Neural crest cell (in vitro differentiated cells): ENCODE measurements at places on chromosomes 6 and 20.

DNA sequence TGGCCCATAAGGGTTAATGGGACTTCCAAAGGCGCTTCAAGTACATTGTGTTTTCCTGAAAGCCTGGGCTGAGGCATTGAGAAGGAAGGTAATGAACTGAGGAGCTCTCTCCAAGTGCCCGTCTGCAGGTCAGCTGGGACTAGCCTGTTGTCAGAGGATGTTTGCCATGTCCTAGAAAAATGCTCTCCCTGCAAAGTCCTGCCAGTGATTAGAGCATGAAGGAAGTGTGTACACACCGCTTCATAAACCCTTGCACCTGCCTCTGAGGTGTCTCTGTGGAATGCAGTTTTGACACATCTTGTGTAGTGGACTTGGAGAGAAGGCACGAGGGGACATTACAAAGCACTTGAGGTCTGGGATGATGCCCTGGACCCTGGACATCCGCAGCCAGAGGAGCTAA, 506.7 kb downstream of the KIF16B start:
- peaks cover 5% of the 10 kb centered on the region for H3K36me3 ChIP-seq
- peaks cover 35% of the 10 kb centered on the region for H3K4me1 ChIP-seq
- no peak for DNase-seq
- no peak overlapping the region for H3K4me3 ChIP-seq
- H3K27me3 ChIP-seq, result no peaks in the 10 kb centered on the region
- H3K27ac ChIP-seq, result no peak overlapping the region

GRCh38 chr6:156879186-156879585, 102.0 kb downstream of the ARID1B start:
- no peak overlapping the region for H3K4me3 ChIP-seq
- H3K4me1 ChIP-seq, result peaks cover 16% of the 10 kb centered on the region
- no peak for DNase-seq
- no peaks in the 10 kb centered on the region for H3K27me3 ChIP-seq
- H3K27ac ChIP-seq, result no peak overlapping the region

- no peak for DNase-seq
- H3K27ac ChIP-seq, result no peak overlapping the region
- no peak overlapping the region for H3K4me3 ChIP-seq
- no peaks in the 10 kb centered on the region for H3K27me3 ChIP-seq
- H3K4me1 ChIP-seq, result peaks cover 11% of the 10 kb centered on the region
- H3K36me3 ChIP-seq, result peaks cover 2% of the 10 kb centered on the region
Observed at GRCh38 chr6:163804991-163805390, 390.5 kb downstream of the QKI start.

- H3K27ac ChIP-seq, result no peak overlapping the region
Observed at GRCh38 chr6:128389820-128390534, 130.4 kb downstream of the PTPRK start.

- H3K27me3 ChIP-seq, result no peaks in the 10 kb centered on the region
- DNase-seq, result no peak
- H3K27ac ChIP-seq, result no peak overlapping the region
- H3K4me1 ChIP-seq, result no peaks in the 10 kb centered on the region
- no peak overlapping the region for H3K4me3 ChIP-seq
Observed at GRCh38 chr6:132746048-132746447, 11.7 kb downstream of the VNN2 start.

DNA sequence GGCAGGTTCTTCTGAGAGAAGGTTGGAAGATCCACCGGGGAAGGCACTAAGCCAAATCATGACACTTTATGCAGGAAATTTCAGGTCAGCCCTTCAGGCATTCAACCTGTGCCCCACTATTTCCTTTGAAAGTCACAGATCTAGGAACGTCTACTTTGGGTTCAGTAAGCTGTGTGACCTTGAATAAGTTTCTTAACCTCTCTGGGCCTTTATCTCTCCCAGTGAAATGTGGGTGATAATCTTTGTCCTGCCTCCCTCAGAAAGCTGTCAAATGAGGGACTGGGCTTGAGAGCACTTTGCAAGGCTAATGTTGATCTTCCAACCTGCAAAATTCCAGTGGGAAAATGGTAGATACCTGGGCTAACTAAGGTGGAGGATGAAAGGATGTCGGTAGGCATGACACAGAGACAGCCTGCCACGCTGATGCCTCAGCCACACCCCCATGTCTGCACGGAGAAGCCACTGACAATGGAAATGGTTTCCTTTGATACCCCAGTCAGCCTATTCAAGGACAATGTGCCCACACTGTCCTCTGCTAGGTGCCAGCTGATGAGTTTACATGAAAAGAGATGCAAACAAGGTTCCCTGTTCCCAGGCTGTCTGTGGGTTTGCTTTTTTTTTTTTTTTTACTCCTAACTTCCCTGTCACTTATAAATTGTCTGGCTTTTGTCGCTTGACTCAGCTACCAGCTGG, 9.3 kb downstream of the BNIP5 start:
- H3K27me3 ChIP-seq, result peaks cover 2% of the 10 kb centered on the region
- peaks cover 50% of the 10 kb centered on the region for H3K4me1 ChIP-seq
- no peak overlapping the region for H3K27ac ChIP-seq
- no peak overlapping the region for H3K4me3 ChIP-seq
- H3K36me3 ChIP-seq, result no peaks in the 10 kb centered on the region
- no peak for DNase-seq

DNA sequence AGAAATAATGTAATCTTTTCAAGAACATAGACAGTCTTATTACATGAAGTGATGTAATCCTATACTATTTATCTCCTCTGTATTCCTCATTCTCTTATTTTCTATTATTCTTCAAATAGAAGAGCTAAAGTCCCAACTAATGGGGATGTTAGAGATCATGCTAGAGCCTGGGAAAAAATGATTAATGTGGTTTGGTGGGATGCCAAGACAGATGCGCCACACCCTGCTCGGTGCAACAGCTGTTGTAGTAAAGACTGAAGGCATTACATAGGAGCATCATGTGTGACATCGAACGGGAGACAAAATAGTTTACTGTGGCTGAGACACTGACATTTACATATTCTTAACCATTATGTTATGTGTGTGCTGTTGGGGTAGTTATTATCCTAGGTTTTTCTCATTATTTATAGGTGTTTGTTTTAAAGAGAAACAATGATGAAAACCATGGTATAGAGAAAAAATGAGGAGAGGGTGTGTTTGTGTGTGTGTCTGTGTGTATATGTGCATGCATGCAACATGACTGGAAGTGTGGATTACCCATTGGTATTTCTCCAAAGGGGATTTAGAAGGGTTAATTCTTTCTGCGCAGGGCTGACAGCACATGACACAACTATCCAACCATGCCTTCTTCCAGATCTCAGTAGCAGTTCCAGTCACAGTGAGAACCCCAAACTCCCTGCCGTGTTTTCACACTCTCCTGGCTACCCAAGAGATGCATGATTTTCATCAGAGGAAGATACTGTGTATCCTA, 155.3 kb downstream of the EYA4 start:
- no peaks in the 10 kb centered on the region for H3K36me3 ChIP-seq
- peaks cover 17% of the 10 kb centered on the region for H3K4me1 ChIP-seq
- peak overlapping the region; percentile 32 for H3K27ac ChIP-seq
- H3K4me3 ChIP-seq, result no peak overlapping the region

DNA sequence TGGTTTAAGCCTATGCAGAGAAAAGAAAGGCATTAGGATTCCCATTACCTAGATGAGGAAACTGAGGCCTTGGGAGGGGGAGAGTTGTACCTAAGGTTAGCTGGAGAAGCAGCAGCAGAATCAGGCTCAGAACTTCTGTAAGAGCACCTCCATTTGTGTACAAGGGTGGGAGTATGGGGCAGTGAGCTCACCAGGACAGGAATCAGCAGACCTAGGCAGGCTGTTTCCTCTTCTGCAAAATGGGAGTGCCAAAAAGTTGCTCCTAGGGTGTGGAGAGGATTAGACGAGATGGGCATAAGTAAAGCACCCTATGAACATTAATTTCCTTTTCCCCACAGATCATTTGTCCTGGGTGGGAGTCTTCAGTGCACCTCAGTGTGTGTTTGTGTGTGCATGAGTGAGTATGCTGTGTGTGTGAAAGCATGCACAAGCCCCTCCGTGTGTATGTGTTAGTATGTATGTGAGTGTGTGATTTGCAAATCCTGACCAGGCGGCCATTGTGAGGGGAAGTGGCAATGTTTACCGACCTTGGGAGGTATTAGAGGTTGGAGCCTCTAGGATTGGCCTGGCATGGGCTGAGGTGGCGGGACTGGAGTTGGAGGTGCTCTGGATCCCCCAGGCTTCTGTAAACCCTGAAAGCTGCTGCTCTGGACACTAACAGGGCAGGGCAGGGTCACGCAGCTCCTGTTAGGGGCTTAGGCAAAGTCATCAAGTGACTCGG, 78.8 kb downstream of the VEGFA start:
- no peak for DNase-seq
- H3K4me3 ChIP-seq, result no peak overlapping the region
- H3K4me1 ChIP-seq, result peaks cover 11% of the 10 kb centered on the region
- H3K27me3 ChIP-seq, result no peaks in the 10 kb centered on the region
- no peaks in the 10 kb centered on the region for H3K36me3 ChIP-seq

- no peaks in the 10 kb centered on the region for H3K36me3 ChIP-seq
- DNase-seq, result no peak
- H3K4me3 ChIP-seq, result no peak overlapping the region
- peaks cover 42% of the 10 kb centered on the region for H3K27me3 ChIP-seq
- peaks cover 4% of the 10 kb centered on the region for H3K4me1 ChIP-seq
- H3K27ac ChIP-seq, result no peak overlapping the region
Observed at GRCh38 chr20:22862671-22863230, 172.4 kb upstream of the SSTR4 start.

DNA sequence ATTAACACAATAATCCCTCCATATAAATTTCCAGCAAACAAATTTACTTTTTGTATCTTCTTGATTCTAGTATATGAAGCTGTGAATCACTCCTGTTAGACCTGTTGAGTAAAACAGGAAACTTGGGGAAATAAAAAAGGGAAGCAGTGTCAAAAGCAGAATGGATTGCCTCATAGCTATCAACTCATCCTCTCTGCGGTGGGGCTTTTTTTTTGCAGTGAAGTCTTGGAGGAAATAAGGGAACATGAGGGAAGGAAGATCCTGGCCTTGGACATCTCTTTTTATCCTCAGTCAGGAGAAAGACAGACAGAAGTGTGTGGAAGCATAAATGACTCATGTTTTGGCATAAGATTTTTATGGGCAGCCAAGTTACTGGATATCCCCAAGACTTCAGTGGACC, 332.5 kb downstream of the TFAP2A start:
- H3K4me3 ChIP-seq, result no peak overlapping the region
- no peaks in the 10 kb centered on the region for H3K27me3 ChIP-seq
- no peak overlapping the region for H3K27ac ChIP-seq
- no peaks in the 10 kb centered on the region for H3K36me3 ChIP-seq
- no peak for DNase-seq
- no peaks in the 10 kb centered on the region for H3K4me1 ChIP-seq

DNA sequence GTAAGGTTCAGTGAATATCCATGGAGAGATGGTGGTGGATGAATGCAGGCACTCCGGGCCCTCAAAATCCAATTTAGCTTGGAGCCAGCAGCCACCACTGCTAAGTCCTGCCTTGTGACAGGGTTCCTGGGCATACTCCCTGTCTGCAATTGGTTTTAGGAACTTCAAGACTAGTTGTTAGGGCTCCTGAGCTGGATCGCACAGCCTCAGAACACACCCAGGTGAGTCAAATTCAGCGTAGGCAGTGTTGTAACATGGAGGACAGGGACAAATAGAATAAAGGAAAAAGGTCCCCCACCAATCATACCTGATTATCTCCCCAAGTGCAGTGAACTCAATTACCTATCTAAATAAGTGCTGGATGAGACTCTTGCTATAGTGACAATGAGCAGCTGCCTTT, 74.6 kb downstream of the PERP start:
- peaks cover 9% of the 10 kb centered on the region for H3K4me1 ChIP-seq
- DNase-seq, result no peak
- H3K27me3 ChIP-seq, result no peaks in the 10 kb centered on the region
- no peaks in the 10 kb centered on the region for H3K36me3 ChIP-seq
- no peak overlapping the region for H3K4me3 ChIP-seq

DNA sequence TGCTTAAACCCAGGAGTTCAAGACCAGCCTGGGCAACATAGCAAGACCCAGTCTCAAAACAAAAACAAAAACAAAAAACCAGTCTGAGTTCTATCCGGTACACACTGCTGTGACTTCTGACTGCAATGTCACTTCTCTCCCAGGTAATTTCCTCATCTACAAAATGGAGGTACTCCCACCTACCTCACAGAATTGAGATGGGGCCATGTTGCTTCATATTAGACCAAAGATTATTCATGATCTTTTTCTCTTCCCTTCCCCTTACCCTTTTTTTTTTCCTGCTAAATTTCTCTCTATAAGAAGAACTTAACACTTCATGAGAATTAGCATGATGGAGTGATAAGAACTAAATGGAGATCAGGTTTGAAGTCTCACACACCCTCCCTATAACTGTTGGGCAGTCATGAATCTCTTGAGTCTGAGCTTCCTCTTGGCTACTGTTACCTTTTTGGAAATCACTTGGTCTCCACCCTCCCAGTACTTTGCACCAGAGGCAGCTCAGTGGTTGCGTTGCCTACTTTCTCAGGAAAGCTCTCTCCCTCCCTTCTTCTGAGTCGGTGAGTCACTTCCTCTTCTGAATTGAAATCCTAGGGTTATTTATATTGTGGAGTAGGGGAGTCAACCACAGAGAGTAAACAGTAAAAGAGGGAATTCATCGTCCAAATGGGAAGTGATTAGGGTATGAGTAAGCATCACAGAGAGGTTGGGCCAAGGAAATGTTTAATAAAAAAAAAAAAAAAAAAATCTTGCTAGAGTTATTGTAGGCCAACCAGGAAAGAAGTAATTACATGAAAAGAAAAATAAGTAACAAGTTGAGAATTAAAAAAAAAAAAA, 59.9 kb upstream of the MAP7 start:
- H3K36me3 ChIP-seq, result no peaks in the 10 kb centered on the region
- no peak overlapping the region for H3K4me3 ChIP-seq
- H3K27ac ChIP-seq, result no peak overlapping the region
- H3K27me3 ChIP-seq, result peaks cover 2% of the 10 kb centered on the region

- H3K4me3 ChIP-seq, result no peak overlapping the region
- H3K27me3 ChIP-seq, result no peaks in the 10 kb centered on the region
- H3K27ac ChIP-seq, result no peak overlapping the region
- peaks cover 22% of the 10 kb centered on the region for H3K4me1 ChIP-seq
- no peak for DNase-seq
- H3K36me3 ChIP-seq, result peaks cover 11% of the 10 kb centered on the region
Observed at GRCh38 chr6:112909781-112910180, 562.7 kb downstream of the RFPL4B start.

DNA sequence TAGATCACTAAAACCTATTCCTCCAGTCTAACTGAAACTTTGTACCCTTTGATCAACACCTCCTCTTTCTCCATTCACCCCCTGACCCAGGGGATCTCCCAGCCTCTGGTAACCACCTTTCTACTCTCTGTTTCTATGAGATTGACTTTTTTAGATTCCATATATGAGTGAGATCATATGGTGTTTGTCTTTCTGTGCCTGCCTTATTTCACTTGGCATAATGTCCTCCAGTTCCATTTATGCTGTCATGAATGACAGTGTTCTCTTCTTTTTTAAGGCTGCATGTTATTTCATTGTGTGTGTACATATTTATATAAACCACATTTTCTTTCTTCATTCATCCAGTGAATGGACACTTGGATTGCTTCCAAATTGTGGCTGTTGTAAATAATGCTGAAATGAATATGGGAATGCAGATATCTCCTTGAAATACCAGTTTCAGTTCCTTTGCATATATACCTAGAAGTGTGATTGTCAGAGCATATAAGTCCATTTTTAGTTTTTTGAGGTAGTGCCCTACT, 57.7 kb downstream of the DHX35 start:
- H3K4me3 ChIP-seq, result no peak overlapping the region
- peaks cover 51% of the 10 kb centered on the region for H3K36me3 ChIP-seq
- no peaks in the 10 kb centered on the region for H3K27me3 ChIP-seq
- H3K4me1 ChIP-seq, result no peaks in the 10 kb centered on the region
- no peak overlapping the region for H3K27ac ChIP-seq
